ENCODE measurements at places on chromosomes 16 and 17.

DNA sequence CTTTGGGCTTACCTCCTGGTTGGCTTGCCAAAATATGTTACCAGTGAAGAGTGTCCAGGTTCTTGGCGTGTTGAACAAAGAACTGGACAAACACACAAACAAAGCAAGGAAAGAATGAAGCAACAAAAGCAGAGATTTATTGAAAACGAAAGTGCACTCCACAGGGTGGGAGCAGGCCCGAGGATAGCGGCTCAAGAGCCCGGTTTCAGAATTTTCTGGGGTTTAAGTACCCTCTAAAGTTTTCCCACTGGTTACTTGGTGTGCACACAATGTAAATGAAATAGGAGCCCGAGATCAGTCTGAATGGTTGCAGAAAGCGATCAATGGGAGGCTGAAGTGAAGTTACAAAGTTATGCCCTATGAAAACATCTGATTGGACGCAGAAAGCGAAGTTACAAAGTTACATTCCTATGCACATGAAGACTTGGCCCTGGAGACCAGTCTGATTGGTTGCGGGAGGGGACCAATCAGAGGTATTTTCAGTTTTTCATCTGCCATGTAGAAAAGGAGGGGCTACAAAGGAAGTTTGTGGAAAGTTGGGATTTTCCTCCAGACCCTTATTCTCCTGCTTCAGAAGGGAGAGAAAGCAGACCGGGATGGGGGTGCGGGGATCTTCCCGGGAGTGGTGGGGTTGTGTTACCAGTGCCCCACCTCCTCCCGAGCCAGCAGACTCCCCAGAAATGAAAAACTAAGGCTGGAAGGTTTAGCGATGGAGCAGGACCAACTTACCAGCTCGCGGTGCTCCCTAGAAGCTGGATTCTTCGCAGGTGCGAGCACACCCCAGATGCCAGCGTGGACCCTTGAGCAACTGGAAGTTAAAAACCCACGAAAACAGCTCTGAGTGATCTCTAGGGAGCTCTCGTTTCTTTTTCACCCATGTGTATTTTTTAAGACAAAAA is at the start of gene SLFN12:
TSS of gene SLFN12 (minus strand) at position 325 of the 899 bp plus-strand sequence. CDS start 9,472 bp downstream, outside the sequence.
- DNase-seq = peak; percentile 87

GRCh38 chr17:10318535-10318934 is 54.3 kb downstream of the MYH13 start:
- no peak for DNase-seq

GRCh38 chr17:21522755-21523336 is 146.7 kb downstream of the KCNJ12 start:
- no peak for DNase-seq

DNA sequence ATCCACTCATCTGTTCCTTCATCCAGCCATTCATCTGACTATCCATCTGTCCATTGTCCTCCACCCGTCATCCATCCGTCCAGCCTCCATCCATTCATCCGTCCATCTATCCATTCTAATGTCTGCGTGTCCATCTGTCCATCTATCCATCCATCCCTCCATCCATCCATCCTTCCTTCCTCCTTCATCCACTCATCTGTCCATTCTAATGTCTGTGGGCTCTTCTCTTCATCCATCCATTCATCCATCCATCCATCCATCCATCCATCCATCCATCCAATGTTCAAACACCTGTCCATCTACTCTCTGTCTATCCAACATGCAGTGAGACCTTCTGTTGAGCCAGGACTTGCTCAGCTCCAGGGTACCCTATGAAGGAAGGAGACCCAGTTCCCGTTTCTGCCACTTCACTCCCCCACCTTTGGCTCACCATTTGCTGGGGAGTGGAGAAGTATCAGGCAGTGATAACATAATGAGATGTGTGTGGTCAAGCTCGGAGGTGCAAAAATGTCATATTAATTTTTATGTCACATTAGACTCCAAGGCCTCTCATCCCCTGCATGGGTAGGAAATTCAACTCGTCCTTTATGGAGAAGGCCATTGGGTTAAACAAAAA is 36.5 kb upstream of the ADGRG1 start:
- DNase-seq = no peak

- DNase-seq = no peak
These were observed 79.6 kb upstream of the ATP2A3 start for GRCh38 chr17:4043862-4044261.

GRCh38 chr16:85062845-85063244 is 35.2 kb downstream of the KIAA0513 start:
- DNase-seq = no peak

GRCh38 chr16:57372372-57373116 is at the start of gene CX3CL1:
Gene CX3CL1 (plus strand): TSS chr16:57372490. CDS start chr16:57372569, 79 bp downstream.
- peak; percentile 65 for DNase-seq

GRCh38 chr17:43367737-43368242 is 31.0 kb upstream of the ARL4D start:
- peak; percentile 89 for DNase-seq

- no peak for DNase-seq
These were observed 268.0 kb upstream of the TNRC6C start for GRCh38 chr17:77690271-77691161.

DNA sequence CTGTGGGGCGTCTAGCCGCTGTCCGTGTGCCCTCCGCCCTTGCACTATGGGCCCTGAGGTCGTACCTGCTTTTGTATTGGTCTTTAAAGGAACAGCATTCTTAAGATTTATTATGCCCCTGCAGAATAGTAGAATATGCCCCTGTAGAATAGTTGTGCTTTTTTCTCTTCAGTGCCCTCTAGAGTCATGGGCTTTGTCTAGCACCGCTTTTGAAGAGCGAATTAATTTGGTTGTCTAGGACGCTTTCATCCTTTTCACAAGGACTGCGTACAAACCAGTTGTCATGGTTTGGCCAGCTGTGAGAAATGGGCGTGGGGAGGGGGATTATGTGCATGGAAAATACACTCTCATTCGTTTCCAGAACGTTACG is 621 bp downstream of the CEP95 start:
- peak; percentile 73 for DNase-seq

DNA sequence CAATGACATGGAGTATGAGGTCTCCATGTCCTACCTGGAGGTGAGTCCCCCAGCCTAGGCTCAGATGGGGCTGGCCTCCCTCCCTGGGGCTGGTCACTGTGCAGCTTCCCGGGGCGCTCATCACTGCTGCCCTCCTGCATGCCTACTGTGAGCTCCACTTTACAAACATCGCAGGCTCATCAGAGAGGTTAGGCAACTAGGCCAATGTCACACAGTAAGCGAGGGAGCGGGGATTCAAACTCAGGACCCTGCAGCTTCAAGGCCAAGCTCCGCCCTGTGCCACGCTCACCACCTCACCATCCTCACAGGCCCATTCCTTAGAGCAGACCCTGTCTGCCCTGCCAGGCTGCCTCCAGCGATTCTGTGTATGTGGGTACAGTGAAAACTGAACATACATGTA is 17.1 kb downstream of the KIF19 start:
- no peak for DNase-seq

DNA sequence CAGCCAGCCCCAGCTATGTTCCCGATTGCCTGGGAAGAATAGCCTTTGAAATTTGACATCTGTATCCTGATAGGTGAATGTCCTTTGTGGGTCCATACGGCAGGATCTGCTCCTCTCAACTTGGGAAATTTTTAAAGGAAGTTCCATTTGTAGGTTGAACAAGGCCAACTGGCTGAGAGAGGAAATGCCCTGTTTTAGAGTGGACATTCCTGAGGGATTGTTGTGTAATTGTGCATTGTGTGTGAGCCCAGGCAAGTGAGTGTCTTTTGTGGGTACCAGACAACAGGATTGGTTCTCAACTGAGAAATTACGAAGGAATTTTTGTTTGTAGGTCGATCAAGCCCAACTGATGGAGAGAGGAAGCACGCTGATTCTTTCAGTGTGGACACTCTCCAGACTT is 2.6 kb upstream of the CPHXL2 start:
- DNase-seq = no peak

GRCh38 chr16:15996432-15997109 is 47.2 kb downstream of the ABCC1 start:
- no peak for DNase-seq

DNA sequence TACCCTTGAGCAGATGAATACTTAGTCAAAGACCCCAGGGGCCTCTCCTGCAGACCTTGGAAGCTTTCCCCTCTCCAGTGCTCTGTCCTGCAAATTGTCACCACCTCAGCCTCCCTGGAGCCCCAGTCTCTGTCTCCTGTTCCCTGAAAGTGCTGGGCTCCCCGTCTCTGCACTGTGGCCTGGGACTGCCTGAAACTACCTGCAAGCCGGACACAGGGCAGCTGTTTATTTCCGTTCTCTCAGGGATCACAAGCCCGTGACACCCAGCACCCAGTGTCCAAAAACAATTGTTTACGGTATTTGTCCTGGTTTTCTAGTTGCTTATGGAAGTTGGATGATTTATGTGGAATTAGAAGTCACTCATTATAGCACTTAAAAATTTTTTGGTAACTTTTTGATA is 81.6 kb upstream of the CHMP6 start:
- no peak for DNase-seq

- no peak for DNase-seq
These were observed 14.9 kb downstream of the RBFOX3 start for GRCh38 chr17:79595921-79596320.

DNA sequence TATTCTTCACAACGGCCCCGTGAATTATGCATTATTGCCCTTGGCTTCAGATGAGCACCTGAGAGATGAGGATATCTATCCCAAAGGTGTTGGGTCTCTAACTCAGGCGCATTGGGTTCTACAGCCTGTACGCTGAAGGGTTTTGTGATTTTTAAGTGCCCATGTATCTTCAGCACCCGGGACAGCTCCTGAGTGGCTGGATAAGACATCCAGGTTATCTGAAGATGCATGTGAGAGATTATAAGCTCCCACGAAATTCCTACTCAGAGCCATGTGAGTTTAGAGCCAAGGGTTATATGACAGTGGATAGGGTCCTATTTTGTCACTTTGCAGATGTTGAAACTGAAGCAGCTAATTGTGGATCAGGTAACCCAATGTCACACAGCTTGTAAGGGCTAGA is 612.3 kb upstream of the EEF2KMT start:
- peak; percentile 43 for DNase-seq

DNA sequence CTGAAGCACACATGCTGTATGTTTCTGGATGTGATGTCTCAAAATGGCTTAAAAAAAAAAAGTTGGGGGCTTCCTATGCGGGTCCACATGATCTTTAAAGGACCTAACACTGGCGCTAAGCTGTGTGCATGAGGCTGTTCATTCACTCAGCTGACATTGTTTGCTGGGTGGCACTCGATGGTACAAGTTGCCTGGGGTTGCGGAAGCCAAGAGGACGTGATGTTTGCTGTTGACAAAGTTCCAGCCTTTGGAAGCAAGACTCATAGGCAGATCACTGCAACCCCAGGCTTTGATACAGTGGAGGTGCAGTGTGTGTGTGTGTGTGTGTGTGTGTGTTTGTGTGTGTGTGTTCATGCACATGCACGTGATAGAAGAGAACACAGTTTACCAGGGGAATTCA is 29.5 kb upstream of the DNAI2 start:
- no peak for DNase-seq

DNA sequence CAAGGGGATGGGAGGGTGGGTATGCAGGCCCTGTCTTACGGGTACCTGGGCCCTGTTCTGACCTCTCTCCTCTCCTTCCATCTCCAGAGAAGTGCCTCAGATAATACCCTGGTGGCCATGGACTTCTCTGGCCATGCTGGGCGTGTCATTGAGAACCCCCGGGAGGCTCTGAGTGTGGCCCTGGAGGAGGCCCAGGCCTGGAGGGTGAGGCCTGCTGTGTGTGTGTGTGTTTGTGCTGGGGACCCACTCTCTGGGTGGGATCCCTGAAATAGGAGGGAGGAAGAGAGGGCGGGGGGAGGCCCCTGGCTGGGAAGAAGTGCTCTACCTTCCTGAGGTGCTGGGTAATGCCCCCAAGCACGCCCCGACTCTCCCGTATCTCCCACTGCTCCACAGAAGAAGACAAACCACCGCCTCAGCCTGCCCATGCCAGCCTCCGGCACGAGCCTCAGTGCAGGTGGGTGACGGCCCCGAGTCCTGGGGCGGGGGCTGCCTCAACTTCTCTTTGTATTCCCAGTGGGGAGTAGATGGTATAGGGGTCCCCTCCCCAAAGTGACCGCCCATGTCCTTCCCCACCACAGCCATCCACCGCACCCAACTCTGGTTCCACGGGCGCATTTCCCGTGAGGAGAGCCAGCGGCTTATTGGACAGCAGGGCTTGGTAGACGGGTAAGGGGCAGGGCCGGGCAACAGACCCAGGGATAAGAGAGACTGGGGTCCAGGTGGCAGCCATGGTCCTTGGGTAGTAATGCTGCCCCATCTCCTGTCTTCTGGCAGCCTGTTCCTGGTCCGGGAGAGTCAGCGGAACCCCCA is 7.8 kb downstream of the GRB7 start:
- no peak for DNase-seq

DNA sequence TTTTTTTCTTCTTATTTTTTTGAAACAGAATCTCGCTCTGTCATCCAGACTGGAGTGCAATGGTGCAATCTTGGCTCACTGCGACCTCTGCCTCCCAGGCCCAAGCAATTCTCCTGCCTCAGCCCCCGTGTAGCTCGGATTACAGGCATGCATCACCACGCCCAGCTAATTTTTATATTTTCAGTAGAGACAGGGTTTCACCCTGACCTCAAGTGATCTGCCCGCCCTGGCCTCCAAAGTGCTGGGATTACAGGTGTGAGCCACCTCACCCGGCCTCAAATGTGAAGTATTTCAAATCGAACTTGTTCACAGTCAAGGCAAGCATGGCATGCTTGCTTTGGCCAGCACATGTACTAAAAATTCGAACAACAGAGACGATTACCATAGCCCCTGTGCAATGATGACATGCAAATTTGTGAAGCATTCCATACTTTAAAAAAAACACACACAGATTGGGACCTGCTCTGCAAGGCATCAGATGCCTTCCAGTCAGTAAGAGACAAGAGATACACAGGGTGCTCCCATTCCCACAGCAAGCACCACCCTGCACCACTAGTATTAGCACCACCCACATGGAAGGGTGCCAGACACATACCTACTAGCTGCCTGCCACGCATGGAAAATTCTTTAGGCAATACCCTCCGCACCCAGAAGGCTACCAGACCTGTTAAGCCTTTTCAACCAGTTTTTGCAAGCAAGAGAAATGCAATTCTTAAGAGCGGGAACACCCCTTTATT is 47.2 kb downstream of the ANKRD11 start:
- no peak for DNase-seq

DNA sequence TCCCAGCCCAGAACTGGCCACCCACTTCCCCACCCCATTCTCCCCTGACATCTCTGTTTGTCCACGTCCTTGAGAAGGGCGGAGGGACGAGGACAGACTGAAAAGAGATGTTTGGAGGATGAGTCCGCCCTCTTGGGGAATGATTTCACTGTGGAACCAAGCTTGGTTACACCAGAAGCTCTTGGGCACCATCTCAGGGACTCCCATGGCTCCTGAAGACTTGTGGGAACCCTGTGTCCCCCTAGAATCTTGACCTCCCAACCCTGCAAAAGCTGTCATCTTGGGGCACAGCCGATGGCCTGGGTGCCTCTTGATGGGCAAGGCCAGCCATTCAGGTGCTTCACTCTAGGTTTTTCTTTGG is 25.9 kb upstream of the LITAF start:
- DNase-seq = no peak
